ENCODE measurements at places on chromosomes 12 and 14.

DNA sequence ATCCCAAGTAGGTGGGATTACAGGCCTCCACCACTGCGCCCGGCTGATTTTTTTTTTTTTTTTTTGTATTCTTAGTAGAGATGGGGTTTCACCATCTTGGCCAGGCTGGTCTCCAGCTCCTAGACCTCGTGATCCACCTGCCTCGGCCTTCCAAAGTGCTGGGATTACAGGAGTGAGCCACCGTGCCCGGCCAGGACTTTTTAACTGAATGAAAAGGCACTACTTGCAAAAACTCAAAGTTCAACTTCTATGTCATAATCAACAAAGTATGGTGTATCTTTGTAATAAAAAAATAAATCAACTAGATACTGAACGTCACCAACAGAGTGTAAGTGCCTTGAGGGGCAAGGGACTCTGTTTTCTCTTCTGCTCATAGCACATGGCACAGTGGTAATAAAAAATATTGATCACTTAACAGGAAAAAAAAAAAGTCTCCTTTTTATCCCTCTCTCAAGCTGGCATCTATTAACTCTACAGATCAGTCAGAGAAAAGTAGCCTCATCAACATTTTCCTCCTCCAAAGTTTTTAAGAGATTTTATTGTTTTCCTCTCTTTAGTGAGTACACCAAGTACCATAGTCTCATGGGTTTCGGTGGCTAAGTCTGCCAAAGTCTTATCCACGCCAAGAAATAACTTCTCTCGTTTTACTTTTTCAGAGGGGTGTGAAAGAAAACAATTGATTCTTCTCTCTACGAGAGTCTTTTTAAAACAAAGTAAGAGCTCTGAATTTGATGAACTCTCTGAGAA is 10.6 kb upstream of the FOXN3 start:
- no peak for DNase-seq

DNA sequence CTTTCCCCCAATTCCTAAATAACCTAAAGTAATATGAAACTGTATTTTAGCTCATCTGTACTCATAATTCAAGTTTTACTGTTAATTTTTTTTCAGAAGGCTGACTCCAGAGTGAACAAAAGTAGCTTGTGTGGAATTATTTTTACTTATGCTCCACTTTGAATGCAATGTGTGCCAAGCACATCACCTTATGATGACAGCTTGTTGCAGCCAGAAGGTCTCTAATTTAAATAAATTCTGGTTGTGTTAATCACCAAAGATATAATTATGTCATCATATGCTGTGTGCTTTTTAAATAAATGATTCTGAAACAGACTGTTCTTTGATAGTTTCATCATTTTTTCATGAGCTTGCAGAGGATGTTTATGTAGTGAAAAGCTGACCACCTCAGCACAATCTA is 283.1 kb downstream of the TMEM117 start:
- DNase-seq, result no peak

DNA sequence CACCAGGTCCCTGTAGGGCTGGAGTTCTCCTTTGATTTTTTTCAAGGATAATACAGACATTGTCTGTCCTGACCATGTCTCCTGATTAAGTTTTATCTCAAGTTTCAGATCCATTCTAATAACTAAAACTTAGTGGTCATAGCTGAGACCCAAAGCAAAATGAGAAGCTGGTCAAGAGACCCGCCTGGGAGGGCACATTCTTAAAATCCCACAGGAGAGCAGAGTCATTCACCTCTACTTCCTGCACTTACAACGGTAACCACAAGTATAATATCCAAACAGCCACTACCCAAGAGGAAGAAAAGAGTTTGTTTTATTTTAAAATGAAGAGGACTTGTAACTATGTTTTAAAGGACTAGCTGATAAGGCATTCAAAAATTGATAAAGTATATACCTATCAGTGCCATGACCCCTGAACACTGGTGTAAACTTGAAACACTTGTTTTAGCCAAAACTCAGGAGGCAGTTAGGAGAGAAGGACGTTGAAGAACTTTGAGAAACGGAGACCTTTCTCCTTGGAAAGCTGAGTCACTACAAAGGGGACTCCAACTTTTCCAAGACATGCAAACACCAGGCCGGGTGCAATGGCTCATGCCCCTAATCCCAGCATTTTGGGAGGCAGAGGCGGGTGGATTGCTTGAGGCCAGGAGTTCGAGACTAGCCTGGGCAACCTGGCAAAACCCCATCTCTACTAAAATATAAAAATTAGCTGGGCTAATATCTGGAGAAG is 478.2 kb downstream of the GLT1D1 start:
- no peak for DNase-seq

- peak; percentile 29 for DNase-seq
Observed at GRCh38 chr14:92040431-92041051, 682 bp upstream of the TRIP11 start.

DNA sequence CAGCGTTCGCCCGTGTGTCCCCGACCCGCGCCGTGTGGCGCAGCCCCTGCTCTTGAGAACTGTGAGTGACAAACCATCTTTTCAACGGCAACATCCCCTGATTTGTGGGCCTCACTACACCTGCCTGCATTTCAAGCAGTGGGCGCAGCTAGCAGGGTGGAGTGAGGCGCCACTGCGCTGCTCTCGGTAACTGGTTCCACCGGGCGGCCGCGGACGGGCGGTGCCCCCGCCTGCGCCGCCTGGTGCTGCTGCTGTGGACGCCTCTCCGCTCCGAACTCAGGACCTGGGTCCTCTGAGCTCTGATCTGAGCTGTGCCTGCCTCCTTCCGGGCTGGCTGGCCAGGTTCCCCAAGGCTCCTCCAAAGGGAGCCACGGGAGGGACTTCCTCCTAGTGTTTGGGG is 5.9 kb upstream of the DEGS2 start:
- no peak for DNase-seq

DNA sequence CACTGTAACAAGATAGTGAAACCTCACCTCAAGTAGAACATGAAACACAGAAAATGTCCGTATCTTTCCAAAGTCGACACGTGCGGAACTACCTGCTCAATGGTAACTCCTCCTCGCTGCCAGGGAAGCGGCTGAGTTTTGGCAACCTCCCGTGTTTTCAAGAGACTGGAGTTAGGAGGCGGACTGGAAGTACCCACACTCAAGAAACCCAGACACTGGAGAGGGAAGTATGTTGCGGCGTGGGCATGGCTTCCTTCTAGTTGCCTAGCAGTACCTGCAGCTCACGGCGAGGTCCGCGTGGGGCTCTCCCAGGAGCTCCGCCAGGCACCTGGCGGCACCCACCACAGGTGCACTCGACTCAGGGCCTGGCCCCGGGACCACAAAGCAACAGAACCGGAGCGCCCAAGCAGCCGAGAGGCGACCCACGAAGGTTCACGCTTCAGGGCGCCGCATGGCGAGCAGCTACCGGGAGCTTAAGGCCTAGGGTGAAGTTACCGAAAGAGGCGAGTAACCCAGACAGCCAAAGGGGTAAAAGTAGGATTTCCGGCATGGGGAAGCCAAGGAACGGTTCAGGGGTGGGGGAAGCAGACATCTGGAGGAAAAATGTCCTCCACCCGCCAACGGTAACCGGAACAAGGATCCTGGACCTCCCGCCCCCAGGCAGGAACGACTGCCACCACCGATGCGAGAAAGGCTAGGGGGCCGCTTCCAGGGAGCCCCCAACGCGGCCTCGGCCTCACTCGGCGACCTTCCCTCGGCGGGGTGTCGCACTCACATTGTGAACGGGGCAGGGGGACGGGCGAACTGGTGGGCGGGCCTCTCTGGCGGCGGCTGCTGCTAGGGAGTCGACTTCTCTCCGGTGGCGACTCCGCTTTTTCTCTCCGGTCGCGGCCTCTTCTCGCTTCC is 608 bp downstream of the PTGES3 start:
- peak; percentile 56 for DNase-seq

DNA sequence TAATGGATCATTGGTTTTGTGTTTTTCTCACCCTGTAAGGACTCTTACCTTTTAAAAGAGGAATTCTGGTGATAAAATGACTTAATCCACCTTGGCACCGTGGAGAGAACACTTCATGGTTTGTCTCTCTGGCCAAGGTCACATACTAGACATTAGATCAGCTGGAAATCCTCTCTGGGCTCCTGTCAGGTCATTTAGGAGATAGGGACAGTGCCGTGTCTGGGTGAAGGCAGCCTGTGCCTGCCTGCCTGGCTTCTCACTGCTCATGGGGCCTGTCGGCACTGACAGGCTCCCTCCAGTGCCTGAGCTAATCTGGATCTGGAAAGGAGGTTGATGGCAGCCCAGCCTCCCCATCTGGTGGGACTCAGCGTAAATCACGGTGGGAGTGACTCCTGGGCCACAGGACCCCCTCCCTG is 5.7 kb downstream of the CRADD start:
- DNase-seq, result no peak

- no peak for DNase-seq
Observed at GRCh38 chr12:67750513-67751183, 102.1 kb downstream of the DYRK2 start.

DNA sequence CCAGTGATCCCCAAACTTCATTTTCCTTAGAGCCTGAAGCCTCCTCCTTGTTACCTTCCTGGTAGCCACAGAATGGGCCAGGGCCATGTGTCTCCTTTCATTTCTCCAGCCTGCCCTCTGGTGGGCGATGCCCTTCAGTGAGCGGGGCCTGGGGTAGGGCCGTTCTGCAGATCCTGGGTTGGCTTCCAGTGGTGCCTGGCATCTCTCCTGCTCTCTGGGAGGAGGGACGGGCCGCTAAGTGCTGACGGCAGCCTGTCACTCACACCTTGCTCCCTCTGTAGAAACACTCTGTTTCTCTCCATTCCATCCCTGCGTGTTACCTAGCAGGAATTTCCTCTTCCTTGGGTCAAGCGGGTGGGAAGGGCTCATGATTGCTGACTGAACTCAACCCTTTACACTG is 232.1 kb downstream of the CACNA1C start:
- peak; percentile 25 for DNase-seq

- DNase-seq, result no peak
Observed at GRCh38 chr12:12548713-12549112, 13.9 kb downstream of the DUSP16 start.

GRCh38 chr12:50545213-50545612 is 40.4 kb downstream of the DIP2B start:
- DNase-seq, result no peak

GRCh38 chr12:70645494-70646317 is 8.5 kb upstream of the PTPRB start:
- no peak for DNase-seq

DNA sequence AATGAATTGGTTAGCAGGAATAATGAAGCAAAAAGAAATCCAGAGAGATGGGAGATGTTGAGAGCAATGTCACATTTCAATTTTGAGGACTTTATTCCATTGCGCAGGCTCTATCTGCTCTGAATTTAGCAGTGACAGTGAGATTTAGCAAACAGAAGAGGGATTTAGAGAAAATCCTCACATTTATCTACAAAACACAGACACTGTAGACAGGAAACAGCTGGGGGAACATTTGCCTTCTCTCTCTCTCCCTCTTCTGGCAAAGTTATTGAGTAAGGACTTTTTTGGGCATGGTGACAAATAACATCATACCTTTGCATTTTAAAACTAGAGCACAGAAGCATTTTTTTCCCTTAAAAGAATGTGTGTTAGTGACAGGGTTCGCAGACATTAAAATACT is at the start of gene IGF1:
Gene IGF1 (minus strand): TSS at position 158 of the 400 bp plus-strand sequence. CDS start 182 bp downstream, outside the sequence.
- DNase-seq, result no peak

DNA sequence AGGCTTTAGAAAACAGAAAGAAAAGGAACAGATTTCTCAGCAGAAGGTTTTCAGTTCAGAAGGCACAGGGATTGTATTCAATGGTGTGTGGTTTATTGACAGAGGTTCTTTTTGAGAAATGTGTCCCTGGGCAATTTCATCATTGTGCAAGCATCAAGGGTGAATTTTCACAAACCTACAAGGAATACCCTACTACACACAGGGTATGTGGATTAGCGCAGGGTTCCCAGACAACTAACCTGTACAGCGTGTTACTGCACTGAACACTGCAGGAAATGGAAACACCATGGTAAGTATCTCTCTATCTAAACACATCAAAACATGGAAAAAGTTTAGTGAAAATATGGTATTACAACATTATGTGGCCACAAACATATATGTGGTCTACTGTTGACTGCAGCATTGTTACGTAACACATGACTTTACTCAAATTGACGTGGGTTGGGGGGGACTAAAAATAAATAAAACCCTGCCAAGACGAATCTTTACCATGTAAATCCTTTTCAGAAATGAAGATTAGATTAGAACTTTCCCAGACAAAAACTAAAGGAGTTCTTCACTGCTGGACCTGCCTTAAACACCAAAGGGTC is 893.1 kb downstream of the TMEM121 start:
- no peak for DNase-seq

DNA sequence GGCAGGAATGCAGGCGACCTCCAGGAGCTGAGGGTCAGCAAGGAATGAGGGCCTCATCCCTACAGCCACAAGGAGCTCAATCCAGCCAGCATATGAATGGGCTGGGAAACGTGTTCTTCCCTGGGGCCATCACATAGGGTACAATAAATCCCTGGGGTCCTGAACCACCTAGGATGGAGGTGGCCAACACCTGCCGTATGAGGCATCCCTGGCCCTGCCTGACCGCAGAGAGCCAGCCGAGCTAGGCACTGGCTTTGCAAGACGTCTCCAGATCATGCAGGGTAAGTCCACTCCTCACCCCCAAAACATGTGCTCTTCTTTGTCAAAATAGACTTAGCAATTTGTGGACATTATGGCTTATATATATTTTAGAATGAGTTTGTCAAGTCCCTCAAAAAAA is 303.7 kb upstream of the DIO3 start:
- DNase-seq, result no peak

- no peak for DNase-seq
Observed at GRCh38 chr14:55059333-55059732, 7.9 kb downstream of the MAPK1IP1L start.

GRCh38 chr12:91347481-91348214 is 165.0 kb upstream of the DCN start:
- DNase-seq, result no peak

DNA sequence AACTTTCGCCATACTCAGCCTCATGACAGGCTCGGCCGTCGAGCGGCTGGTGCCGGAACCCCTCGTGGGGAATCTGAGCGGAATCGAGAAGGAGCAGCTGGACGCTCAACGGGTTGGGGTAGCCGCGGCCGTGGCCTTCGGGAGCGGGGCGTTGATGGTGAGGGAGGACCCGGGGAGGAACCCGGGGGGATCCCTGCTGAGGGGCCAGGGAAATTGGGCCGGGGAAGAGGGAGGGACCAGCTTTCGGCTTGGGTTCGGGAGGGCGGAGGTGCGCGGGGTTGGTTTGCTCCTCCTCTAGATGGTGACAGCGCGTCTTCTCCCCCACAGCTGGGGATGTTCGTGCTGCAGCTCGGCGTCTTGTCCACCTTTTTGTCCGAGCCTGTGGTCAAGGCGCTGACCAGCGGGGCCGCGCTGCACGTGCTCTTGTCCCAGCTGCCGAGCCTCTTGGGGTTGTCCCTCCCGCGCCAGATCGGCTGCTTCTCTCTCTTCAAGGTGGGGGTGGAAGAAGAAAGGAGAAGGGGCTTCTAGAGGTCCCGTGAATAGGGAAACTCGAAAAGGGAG is 9.8 kb downstream of the ARHGEF25 start:
- no peak for DNase-seq

Data from activated CD4-positive, alpha-beta memory T cell treated with anti-CD3 and anti-CD28 coated beads, Interleukin-2, amount 10 ng/mL, durations not matched to agents 7 days and 5 days (primary cell).